ENCODE measurements at places on chromosomes 4 and X.

DNA sequence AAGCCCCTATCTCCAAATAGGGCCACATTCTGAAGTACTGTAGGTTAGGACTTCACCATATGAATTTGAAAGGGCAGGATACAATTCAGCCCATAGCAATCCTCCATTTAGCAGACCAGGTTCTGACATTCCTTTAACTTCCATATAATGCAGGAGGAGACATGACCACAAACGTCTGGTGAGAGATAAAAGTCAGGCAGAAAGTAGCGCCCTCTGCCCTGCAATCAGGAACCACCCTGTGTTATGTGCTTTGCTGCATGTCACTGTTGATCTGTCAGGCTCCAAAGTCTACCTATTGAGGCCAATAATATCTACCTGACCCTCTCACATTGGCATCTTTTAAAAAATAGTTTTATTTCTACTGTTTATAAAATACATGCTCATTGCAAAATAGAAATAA is 30.2 kb upstream of the SEPSECS start:
- DNase-seq: no peak

DNA sequence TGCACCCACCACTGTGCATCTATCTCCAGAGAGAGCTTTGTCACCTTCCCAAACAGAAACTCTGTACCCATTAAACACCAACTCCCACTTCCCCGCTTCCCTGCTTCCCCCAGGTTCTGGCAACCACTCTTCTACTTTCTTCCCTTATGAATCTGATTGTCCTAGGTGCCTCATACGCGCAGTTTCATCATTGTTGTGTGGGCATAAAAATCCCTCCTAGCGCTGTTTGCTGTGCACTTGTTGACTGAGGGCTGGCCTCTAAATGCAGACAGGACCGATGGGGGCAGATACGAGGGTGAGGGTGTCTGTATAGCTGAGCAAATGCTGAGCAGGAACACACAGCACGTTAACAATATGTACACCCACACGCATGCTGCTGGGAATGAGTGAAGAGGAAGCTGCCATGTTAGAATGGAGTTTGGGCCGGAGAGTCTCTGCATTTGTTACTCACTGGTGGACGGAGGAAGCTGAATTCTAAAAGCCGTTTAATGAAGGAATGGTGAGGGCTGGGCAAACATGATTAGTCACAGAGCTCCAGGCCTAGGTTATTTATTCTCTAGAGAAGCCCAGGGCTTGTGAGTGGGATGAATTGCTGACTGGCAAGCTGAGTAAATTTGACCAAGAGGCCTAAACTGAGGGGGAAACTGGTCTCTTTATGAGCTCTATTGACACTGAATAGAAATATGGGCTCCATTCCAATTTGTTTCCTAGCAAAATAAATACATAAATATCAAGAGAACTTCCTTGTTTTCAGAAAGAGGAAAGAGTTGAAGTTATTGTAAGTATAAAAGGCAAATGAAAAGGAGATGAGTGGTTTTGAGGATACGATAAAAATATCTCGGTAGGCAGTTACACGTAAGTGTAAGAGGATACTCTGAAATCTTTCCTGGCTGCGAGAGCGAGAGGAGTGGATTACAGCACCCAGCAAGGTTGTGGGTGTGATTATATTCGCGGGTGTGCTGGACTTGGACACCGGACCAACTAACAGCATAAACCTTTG is 95.9 kb upstream of the RPS6KA3 start:
- DNase-seq: no peak

GRCh38 chrX:21929209-21929608 is 11.3 kb upstream of the SMS start:
- no peak for DNase-seq

DNA sequence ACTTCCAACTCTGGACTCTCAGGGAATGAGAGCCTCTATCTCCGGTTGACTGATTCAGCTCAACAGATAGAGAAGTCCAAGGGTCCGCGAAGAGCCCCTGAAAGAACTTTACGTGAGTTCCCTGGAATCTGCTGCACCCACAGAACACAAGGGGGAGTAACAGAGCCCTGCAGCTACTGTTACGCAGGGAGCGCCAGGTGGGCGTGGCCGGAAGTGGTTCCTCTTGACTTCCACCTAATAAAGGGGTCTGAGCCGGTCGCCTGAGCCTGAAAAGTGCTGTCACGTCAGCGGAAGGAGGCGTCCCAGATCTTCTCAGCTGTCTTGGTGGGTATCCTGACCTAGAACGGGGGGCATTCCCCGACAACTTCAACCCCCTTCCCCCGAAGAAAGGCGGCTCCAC is at the start of gene MAGEB6:
TSS of gene MAGEB6 (plus strand) at position 237 of the 400 bp plus-strand sequence. CDS start 1,407 bp downstream, outside the sequence.
- no peak for DNase-seq

DNA sequence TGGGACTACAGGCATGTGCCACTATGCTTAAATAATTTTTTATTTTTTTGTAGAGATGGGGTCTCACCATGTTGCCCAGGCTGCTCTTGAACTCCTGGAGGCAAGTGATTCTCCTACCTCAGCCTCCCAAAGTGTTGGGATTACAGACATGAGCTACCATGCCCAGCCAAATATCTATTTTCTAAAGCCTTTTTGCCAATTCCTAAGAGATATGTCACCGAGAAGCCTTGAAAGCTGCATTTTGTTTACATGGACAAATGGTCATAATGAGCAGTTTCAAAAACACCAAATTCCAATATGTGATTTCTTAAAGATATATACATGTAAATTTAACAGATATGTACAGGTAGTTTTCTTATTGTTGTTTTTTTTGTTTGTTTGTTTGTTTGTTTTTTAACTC is 33.0 kb upstream of the PGRMC2 start:
- no peak for DNase-seq

DNA sequence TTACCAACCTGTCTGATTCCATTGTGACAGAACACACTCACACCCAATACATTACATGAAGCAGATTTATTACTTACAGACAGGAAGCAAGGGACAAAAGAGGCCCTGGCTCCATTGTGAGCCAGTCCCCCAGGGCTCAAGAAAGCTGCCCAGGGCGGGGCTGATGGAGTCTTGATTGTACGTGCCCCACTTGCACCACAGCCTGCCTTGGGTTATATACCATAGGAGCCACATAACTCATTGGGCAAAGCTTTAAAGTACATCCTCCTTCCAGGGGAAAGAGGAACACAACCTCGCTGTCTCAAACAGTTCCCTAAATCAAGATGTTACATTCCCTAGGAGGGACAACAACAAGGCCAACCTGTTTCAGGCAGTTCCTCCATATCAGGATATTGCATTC is 3.4 kb upstream of the ZRSR2 start:
- DNase-seq: no peak

DNA sequence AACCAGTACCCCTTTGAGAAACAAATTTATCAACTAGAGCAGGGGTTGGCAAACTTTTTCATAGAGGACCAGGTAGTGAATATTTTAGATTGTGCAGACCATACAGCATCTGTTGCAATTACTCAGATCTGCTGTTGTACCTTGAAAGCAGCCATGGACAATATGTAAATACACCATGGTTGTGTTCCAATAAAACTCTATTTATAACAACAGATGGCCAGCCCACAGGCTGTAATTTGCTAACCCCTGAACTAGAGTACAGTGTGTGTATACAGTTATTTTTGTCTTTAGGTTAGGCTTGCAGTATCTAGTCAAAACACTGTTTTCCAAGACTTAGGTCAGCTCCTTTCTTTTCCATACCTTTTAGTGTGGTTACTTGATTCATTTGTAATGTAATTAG is 54.4 kb downstream of the PHKA1 start:
- no peak for DNase-seq

DNA sequence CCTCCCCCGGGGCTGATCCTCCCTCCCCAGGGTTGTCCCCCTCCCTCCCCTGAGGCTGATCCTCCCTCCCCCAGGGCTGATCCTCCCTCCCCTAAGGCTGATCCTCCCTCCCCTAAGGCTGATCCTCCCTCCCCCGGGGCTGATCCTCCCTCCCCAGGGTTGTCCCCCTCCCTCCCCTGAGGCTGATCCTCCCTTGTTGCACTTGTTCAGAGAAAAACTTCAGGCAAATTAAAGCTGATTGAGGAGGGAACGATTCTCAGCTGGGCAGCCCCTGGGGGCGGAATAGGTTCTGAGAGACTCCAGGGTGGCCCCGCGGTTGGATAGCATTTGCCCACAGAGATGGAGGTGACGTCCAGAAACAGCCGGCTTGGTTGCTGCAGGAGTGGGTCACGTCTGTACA is 110.7 kb upstream of the ADRA2C start:
- DNase-seq: no peak

DNA sequence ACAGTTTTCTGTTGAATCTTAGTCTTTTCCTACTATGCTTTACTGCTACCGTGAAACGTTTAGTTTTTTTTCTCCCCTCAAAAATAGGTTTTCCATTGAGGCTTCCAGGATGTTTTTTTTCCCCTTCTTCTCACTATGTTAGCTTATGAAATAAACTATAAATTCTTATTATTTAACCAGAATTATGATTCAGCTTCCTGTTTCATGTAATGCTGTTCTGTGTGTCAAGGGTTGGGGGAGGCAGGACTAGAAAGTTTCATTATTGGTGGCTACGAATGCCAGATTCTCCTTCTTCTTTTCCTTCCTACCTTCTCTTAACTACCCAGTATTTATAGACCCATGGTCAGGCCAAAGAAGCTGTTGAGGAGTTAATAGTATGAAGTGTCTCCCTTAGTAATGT is 11.8 kb downstream of the CLCN5 start:
- DNase-seq: no peak

DNA sequence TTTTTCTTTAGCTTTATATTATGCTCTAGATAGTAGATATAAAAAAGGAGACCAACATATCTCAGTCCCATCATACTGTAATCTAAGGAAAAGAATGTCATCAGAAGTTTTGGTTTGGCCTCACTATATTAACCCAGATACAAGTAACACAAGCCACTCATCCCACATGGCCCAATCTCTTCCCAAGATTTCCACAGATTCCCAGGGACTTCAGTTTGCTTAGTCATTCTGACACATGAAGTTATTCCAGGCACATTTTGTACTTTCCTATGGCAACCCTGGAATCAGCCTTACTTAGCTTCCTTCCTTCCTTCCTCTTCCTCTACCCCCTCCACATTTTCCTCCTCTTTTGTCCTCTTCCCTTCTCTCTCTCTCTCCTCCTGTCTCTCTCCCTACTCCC is 21.7 kb upstream of the DCLK2 start:
- no peak for DNase-seq

GRCh38 chr4:78312989-78313753 is 238.4 kb upstream of the ANXA3 start:
- no peak for DNase-seq

DNA sequence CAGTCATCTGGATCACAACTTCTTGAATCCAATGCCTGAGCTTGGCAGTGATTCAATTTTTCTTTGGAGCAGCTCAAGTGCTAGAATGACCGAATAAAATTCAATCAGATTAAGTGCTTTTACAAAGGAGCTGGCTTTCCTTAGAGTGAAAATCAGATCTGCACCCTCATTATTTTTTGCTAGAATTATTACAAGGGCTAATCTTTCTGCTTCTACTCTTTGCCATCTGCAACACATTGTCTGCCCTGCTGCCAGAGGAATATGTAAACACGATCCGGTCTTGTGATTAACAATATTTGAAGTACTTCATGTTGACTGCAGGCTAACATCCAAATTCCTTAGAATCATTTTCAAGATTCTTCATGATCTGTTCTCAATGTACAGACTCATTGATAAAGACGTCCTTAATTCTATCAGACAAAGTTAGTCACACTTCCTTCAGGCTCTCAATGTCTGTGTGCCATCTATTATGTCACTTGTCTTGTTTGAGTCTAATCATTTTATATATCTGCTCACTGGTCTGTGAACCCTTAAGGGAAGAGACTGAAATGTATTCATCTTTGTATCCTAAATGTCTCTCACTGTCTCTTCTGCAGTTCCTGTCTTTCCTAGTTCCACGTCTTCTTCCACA is 531.2 kb downstream of the GALNTL6 start:
- DNase-seq: no peak
